Activated CD8-positive, alpha-beta memory T cell treated with anti-CD3 and anti-CD28 coated beads for 48 hours (primary cell): ENCODE measurements at places on chromosomes 2 and 18.

DNA sequence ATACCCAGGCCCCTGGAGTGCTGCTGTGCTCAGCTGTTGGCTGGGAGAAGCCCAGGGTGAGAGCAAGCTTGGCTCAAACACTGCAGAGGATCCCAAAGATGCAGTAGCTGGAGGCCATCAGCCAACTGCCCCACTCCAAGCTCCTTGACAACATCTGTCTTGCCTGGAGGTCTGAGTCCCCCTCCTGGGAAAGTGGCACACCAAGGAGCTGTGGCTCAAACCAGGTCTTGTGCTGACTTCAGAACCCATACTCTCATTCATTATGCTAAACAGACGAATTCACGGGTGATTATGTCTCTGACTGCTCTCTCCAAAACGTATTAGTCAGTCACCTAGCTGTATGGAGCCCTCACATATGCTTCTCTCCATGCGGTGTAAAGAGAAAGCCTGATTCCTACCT, 206.1 kb downstream of the TTC32 start:
- no peak for DNase-seq

- DNase-seq = no peak
These were observed 1.7 kb downstream of the CYTIP start for GRCh38 chr2:157442191-157442590.

GRCh38 chr18:58175786-58176176, 131.8 kb downstream of the NEDD4L start:
- no peak for DNase-seq

GRCh38 chr2:101860157-101860556, 131.6 kb upstream of the IL1R2 start:
- no peak for DNase-seq

DNA sequence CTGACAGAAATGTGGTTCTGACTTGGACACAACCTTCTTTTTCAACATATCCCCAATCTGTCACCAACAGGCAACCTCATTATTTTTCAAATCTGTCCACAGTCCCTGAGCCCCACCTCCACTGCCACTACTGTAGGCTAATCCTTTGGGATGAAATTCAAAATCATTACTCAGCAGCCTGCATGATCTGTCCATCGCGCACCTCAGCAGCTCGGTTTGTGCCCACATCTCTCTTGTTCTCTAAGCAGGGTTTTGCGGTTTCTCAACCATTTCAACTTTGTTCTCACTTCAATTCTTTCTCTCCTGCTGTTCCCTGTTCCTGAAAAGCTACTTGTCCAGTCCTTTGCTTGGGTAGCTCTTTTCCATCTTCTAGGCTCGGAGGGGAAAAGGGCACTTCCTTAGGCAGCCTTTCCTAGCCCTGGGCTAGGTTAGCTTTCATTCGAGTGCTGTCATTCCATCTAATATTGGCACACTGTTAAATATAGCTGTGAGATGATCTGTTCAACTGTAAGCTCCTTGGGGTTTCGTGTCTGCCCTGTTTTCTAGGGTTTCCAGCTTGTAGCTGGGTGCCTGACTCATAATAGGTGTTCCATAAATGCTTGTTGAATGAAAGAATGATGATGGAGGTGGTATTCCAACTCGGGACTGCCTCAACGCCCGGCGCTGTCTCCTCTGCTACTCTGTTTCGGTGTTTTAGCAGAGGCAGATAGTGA, 653 bp upstream of the ANKAR start:
- no peak for DNase-seq

- no peak for DNase-seq
These were observed 420.7 kb upstream of the SLC8A1 start for GRCh38 chr2:40872580-40872979.

DNA sequence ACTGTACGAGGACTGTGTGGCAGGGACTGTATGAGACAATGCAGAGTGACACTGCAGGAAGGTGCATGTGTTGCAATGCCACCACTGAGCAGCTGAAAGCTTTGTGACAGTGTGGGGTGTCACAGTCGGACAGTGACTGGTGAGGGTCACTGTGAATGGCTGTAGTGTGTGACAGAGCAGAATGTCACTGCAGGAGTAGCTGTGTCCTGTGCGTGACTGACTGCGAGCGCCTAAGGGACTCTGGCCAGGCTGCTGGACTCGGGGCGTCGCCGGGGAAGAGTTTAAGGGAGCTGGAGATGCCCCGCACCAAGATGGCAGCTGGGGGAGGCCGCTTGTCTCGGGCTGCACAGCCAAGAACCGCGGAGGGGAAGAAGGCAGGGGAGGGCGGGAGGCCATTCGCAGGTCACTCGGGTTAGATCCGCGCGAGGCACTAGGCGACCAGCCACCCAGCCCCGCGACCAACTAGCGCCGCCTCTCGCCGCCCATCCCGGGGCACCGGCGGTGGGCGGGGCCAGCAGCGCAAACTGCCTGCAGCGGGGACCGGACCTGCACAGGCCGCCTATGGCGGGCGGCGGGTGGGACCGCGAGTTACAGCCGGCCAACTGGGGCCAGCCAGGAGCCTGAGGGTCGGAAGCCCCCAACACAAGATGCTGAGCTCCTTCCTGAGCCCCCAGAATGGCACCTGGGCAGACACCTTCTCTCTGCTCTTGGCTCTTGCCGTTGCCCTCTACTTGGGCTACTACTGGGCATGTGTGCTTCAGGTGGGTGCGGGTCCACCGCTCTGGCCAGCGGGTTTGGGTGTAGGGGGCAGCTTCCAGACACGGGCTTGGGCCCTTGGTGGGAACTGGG, at the start of gene ABHD1:
TSS of gene ABHD1 (plus strand) at position 514 of the 849 bp plus-strand sequence. CDS start at position 648, 134 bp downstream.
- no peak for DNase-seq

DNA sequence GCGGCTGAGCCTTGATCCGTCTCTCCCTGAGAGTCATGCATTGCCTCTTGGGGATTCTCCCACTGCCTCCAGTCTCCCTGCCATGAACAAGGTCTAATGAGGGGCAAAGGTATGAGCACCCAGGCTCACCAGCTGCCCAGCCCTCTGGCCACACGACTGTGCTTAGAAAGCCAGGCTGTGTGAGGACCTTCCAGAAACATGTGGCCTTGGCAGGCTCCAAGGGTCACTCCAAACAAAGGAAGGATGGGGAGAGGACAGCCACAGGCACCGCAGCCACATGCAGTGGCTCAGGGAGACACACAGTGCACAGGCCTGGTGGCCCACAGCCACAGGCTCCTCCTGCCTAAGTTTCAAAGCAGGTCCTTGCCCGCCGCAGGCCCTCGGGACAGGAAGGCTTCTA, 35.8 kb downstream of the TGFA start:
- no peak for DNase-seq

GRCh38 chr2:203612246-203612645, 77.1 kb upstream of the RAPH1 start:
- no peak for DNase-seq

- DNase-seq = no peak
These were observed 430.4 kb downstream of the DLGAP1 start for GRCh38 chr18:4024702-4025101.

DNA sequence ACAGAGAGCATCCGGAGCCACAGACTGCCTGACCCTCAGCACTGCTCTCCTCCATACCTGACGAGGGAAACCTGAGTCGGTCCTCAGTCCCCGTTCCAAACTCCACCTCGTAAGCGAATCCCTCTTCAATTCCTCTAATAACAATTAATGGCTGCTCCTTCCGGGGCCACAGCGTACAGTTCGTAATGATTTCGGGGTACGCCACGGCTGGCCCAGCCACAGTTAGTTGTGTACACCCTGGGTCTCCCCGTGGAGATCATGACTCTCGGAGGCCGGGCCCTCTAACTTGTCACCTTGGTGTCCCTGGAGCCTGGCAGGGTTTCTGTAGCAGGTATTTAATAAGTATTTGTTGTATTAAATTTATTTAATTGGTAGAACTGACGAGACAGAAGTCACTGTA, 121.5 kb downstream of the EIPR1 start:
- no peak for DNase-seq

DNA sequence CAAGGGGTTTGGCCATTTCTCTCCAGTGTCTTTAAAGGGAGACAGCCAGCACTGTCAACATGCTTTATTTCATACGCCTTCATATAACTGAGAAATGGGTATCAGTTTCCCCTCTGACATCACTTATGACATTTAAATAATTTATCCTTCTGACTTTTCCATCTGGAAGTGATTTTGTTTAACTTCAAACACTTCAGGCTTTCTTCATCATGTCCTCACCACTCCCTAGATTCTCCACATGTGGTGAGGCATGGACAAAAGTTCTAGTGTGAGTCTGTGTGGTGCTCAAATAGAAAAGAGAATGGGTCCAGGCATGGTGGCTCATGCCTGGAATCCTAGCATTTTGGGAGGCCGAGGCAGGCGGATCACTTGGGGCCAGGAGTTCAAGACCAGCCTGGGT, 158.6 kb downstream of the TXNL1 start:
- DNase-seq = no peak

DNA sequence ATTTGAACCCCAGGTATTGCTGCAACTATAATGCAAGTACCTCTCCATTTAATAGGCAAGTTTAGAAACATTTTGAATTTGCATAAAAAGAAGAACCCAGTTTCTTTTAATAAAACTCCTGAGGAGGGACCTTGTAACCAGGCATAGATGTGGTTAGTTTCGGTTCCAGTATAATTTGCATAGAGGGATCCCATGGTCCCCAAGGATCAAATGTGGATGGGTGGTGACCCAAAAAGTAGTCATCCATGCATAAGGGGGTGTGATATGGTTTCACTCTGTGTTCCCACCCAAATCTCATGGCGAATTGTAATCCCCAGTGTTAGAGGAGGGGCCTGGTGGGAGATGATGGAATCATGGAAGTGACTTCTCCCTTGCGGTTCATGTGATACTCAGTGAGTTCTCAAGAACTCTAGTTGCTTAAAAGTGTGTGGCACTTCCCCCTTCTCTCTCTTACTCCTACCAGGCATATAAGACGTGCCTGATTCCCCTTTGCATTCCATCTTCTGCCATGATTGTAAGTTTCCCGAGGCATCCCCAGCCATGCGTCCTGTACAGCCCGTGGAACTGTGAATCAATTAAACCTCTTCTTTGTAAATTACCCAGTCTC, 40.2 kb upstream of the SKA1 start:
- DNase-seq = no peak

- DNase-seq = no peak
These were observed 657.5 kb upstream of the CDH7 start for GRCh38 chr18:65093346-65093745.

- no peak for DNase-seq
These were observed 253.0 kb upstream of the CNTNAP5 start for GRCh38 chr2:123771928-123772632.

DNA sequence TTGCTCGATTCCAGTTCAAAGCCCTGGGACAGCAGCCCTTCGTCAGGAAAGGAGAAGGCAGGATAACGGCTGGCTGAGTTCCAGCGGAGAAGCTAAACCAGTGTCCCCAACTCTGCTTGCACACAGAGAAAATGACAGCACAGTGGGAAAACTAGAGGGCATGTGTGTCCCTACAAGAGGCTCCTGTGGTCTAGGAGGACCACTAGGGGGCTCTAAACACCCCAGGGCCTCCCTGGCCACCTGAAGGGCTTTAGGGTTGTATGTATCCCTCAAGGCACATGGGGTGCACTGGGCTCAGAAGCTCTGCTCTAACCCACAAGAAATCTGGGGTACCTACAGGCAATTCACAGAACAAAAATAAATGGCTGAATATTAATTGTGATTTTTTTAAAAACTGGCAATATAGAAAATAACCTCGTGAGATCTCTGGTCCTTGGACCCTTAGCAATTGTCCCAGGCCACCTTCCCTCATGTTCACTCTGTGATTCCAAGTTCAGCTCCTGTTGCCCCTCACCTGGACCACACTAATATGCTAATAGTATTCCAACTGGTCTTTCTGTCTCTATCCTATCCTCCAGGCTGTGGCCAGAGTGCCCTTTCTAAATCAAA, 17.5 kb downstream of the STAT1 start:
- DNase-seq = no peak

DNA sequence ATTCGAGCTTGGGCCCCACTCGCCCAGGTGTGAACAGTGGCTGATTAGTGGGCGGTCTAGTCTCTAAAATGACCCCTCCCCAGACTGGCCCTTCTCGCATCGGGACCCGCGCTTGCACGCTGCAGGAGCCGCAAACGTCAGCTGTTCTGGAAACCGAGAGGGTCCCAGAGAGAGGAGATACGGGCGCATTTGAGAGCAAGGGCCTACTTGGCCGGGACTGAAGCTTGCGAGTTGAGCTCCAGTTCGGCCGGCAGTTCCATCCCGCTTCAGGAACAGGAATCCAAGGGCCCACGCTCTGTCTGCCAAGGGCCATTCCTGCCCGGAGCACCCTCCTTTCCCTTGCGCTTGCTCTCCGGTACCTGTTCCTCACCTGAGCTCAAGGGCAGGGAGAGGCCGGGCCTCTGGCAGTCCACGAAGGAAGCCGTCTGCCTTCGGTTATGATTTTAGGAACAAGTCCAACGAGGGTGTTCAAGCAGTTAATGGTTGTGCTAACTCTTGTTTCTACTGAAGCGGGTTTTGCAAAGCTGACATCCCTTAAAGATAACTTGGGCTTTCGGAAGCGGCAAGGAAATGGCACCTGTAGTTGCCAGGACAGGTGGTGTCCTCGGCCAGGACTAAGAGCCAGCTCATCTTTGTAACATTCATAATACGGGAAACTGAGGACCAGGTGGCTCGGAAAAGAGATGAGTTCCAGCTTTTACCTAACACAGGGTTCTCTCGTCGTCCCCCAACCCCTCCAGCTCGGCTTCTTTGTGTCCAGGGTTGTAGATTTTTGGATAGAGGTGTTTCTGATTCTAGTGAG, 3.9 kb upstream of the DLX1 start:
- no peak for DNase-seq

DNA sequence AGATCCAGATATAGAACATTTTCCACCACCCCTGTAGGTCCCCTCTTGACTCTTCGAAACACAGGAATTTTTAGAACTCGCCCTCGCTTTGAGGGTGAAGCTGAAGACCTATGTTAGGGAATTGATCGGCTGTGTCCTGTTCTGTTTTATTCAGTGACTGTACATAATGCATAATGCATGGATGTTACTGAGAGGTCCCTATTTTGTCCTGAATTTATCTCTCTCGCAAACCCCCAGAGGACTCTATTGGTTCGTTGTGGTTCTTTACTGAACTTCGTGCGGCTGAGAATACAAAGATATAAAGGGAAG, 431 bp upstream of the EIF5B start:
- DNase-seq = no peak

DNA sequence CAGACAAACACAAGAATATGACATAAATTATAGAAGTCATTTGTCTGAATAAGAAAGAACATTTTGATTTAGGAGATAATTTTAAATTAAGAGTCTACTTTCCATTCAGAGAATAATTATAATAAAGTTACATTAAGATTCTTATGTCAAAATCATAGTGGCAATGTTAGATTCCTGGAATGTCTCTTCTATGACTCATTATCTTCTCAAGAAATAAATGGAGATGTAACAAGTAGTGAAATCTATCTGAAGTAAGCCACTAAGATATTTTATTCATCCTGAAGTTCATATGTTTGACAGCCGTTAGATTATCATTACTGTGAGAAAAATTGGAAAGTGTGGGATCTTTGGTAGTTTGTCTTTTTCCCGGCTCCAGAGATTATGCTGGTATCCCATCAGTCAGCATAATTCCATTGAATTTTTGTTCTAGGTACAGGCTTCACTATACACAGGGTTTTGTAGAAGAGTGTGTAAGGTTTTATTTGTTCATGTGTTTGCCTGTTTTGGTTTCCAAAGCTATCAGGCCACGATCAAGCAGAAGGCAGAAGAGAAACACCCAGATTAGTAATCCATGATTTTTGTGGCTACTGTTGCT, 1246.6 kb upstream of the LRRTM1 start:
- DNase-seq = no peak
